ENCODE measurements at places on chromosomes 7 and 10. TPM values are rescaled to one million over a fixed set of nuclear protein-coding genes. Genes with fewer than 3 reads are reported as not detected.

- no peak for DNase-seq
Measured at GRCh38 chr7:80505900-80506500, 5.9 kb downstream of the GNAT3 start.

DNA sequence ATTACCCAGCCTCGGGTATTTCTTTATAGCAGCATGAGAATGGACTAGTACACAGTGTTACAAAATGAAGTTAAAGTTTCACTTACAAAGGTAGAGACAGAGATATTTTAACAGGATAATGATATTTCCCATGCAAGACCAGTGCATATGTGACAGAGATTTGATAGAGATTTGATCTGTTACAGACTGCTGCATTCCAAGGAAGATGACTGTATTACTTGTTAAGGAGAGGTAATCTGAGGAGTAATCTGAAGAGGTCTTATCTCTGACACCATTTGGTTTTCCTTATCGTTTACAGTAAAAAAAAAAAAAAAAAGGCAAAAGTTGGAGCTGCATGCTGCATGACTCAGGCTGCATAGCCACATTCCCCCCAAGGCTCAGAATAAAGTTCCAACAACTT lies 289.6 kb downstream of the POM121L12 start:
- no peak for DNase-seq

- no peak for DNase-seq
Measured at GRCh38 chr7:157433628-157434027, 96.8 kb downstream of the DNAJB6 start.

LIPN gene
- not detected for total RNA-seq

GRCh38 chr10:89258881-89259280 lies 7.3 kb upstream of the LIPA start:
- no peak for DNase-seq

EPDR1 gene
- total RNA-seq = 86.6 TPM

DNA sequence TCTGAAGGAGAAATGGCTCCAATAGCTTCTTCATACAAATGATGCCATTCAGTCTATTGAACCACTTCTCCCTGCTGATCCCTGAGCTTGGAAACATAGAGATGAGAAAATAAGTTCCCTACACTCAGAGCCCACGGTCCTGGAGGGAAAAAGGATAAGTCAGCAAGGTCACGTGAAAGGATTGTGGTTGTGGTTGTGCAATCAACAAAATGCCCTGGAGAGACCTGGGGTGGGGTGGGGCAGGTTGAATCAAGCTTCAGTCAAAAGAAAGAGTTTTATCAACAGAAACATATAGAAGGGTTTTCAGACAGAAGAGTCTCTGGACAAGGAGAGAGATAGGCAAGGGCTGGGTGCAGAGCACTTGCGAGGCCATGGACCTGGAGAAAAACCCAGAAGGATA lies 30.1 kb downstream of the C10orf90 start:
- DNase-seq = no peak

ITPRIP gene
- 55.0 TPM for total RNA-seq

C10orf105 gene
- not detected for total RNA-seq

GRCh38 chr7:48296966-48297365 lies 125.7 kb downstream of the ABCA13 start:
- no peak for DNase-seq

- no peak for DNase-seq
Measured at GRCh38 chr7:5598769-5599371, 175.2 kb upstream of the TNRC18 start.

DNA sequence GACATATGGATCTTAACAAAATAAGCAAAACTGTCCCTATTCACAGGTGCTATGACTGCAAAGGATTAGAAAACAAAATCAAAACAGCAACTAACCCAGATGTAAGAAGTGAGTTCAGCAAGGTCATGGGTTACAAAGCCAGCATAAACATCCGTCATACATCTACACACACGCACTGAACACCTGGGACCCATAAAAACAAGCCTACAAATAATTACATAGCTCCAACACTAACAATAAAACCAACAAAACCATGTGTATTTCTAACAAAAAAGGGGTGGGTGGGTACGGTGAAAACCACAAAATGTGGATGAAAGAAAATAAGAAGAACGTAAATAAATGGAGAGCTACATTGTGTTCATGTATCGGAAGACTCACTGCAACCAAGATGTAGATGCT lies 256.8 kb downstream of the ELFN1 start:
- no peak for DNase-seq

HKDC1 gene
- 1.1 TPM for total RNA-seq

PRLHR gene
- total RNA-seq = not detected

DNA sequence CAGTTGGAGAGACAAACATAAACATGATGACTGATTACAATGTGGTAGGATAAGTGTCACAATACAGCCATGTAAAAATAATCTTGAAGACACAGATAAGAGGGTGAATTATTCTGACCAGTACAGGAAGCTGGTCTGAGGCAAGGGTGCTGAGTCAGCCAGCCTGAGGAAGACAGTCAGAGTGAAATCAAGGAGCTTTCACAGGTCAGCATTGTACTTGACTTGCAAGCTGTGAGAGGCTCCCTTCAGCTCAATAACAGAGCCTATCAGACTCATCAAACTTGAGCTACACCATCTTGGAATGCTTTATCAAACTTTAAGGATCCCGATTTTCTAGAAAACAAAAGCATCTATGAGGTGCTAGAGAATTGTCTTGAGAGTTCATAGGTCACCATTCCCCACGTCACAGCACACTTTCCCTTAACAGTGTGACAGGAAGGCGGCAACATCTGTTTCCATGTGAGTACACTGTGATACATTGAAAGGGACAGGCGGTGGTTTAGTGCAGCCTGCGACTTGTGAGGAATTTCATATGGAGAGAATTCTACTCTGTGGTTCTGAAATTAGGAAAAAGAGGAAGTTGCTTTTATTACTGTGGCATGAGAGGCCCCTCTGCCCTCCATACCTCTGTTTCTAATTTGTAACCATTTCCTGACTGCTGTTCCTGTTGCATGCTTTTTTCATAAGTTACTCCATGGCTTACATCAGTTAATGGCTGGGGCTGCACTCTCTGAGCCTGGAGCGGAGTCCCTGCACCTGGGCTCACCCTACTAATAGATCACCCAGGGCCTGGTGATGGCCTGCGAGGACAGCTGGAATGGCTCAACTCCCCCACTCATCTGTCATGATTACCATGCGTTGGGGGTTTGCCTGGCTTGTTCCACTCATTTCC lies 417.1 kb downstream of the SUGCT start:
- DNase-seq = no peak

DNA sequence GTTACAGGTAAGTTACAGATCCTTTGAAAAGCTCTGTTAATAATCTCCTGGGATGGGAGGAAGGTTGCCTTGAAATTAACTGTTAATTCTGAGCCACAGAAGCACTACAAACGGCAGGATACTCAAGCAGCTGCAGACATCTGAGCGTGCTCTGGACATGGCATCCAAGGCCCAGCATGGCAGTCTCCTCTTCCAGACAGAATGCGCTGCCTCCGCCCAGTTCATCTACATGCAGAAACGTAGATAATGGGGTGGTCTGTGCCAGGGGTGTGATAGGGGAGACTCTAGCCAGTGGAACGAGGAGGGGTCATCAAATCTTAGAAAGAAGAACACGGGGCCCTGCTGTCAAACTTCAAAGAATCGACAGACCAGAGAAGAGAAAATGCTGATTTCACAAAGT lies 13.8 kb downstream of the VIPR2 start:
- no peak for DNase-seq

CH25H gene
- total RNA-seq = 0.10 TPM

- DNase-seq = no peak
Measured at GRCh38 chr10:103584216-103585010, 90.9 kb downstream of the NEURL1 start.

FBXO24 gene
- 0.59 TPM for total RNA-seq

NEUROG3 gene
- total RNA-seq = not detected

All from Panc1 (cell line).